CD4-positive, alpha-beta T cell treated with Interferon gamma for 1 hour (primary cell): ENCODE measurements at places on chromosomes 12 and 14.

GRCh38 chr14:53054457-53054856 lies 98.7 kb downstream of the DDHD1 start:
- no peak for DNase-seq

GRCh38 chr12:53493610-53494391 lies 5.5 kb downstream of the MAP3K12 start:
- no peak for DNase-seq

DNA sequence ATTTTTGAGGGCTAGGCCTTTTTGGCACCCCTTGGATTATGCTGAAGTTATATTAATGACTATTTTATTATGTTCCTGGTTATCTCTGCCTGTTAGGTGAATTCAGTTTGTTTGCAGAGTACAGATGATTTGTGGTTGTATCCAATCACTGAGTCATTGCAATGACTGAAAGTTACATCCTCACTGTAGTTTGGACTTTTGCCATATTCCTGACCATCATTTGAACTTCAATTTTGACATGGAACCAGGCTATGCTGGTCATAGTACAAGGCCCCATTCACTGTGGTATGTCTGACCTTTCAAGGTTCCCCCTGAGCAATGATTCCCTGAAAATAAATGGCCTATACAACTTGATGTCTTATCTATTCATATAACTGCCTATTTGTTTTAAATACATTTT lies 621.0 kb downstream of the CCER1 start:
- DNase-seq, result no peak

DNA sequence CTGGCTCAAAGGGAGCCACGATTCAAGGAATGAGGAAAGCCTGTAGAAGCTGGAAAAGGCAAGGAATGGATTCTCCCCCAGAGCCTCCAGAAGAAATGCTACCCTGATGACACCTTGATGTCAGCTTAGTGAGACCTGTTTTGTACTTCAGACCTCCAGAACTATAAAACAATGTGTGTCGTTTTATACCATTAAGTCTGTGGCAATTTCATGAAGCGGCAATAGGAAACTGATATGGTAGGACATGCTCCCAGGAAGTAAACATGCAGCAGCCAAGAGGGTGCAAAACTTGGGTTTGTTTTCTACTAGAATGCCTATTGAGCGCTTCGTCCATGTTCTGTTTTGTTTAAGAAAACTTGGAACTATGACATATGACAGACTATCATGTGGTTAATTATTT lies 2.5 kb upstream of the APOBEC1 start:
- no peak for DNase-seq

GRCh38 chr14:55412676-55413075 lies 1.0 kb upstream of the ATG14 start:
- DNase-seq, result no peak

DNA sequence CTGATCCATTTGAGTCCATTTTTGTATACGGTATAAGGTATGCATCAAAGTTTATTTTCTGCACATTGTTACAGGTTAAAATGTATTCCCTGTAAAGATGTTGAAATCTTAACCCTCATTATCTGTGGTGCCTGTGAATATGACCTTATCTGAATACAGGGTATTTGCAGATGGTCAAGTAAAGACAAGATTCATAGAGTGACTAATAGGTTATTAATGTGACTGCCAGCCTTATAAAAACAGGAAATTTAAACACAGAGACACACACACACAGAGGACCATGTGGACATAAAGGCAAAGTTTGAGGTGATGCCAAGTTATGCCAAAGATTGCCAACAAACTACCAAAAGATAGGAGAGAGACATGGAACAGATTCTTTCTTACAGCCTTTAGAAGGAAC lies 347.2 kb upstream of the DCN start:
- DNase-seq, result no peak

DNA sequence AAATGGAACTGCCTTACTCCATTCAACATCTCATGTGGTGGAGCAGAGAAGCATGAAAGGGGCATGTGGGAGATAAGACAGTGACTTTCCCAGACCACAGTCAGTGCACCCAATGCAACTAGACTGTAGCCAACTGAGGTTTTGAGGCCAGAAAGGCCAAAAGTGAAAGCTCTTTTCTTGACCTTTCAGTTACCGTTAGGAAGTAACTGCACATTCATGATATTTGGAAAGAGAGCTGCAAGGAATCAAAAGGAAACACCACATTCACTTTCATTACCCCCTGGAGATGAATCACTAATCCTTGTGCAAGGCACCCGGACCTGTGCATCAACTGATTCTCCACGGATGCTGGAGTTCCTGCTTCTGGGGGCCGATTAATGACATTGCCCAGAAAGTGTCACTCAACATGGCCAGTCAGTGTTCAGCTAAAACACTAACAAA lies 72.9 kb upstream of the ELK3 start:
- DNase-seq, result peak; percentile 40

- no peak for DNase-seq
Observed at GRCh38 chr14:75748336-75748735, 87.3 kb downstream of the TTLL5 start.

GRCh38 chr14:95485222-95485819 lies 31.1 kb downstream of the SYNE3 start:
- no peak for DNase-seq

- no peak for DNase-seq
Observed at GRCh38 chr14:51490205-51490604, 161.5 kb upstream of the FRMD6 start.

- no peak for DNase-seq
Observed at GRCh38 chr14:24888532-24888931, 161.4 kb downstream of the STXBP6 start.

- no peak for DNase-seq
Observed at GRCh38 chr12:40446385-40446784, 221.6 kb downstream of the LRRK2 start.

GRCh38 chr14:73461478-73462047 lies 3.2 kb upstream of the NUMB start:
- no peak for DNase-seq

- DNase-seq, result no peak
Observed at GRCh38 chr12:4717806-4718205, 2.4 kb upstream of the GALNT8 start.

DNA sequence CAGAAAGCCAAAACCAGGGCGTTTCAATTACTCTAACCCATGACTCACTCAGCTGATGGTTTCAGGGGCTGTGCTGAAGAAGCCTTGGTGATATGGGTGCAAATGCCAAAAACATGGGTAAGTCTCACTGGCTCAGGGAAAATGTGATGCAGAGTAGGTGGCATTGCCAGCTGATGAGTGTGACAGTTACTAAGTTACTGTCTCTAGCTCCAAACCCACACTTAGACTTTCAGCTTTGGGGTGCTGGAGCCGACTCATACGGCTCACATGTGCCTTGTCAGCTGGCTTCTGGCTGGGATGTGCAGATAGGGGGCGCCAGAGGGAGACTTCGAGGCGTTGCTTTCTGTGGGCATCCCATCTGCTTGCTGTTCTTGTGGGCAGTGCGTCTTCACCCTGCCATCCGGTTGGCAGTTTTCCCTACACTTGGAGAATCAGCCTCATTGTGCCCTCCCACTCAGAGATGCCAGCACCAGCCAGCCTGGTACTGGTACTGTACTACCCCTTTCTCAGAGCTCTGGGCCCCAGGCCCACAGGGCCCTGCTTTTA lies 11.1 kb upstream of the KRT7 start:
- DNase-seq, result peak; percentile 45

GRCh38 chr12:93829016-93829415 lies 151.8 kb downstream of the CRADD start:
- no peak for DNase-seq

GRCh38 chr12:6201213-6201608 lies 1.0 kb downstream of the CD9 start:
- no peak for DNase-seq

- no peak for DNase-seq
Observed at GRCh38 chr14:73462048-73462715, 3.8 kb upstream of the NUMB start.

GRCh38 chr12:46300910-46301309 lies 32.1 kb upstream of the SLC38A1 start:
- no peak for DNase-seq

GRCh38 chr12:3150931-3151835 lies 74.0 kb downstream of the TSPAN9 start:
- no peak for DNase-seq

- no peak for DNase-seq
Observed at GRCh38 chr12:104152685-104153241, 14.8 kb upstream of the NFYB start.

DNA sequence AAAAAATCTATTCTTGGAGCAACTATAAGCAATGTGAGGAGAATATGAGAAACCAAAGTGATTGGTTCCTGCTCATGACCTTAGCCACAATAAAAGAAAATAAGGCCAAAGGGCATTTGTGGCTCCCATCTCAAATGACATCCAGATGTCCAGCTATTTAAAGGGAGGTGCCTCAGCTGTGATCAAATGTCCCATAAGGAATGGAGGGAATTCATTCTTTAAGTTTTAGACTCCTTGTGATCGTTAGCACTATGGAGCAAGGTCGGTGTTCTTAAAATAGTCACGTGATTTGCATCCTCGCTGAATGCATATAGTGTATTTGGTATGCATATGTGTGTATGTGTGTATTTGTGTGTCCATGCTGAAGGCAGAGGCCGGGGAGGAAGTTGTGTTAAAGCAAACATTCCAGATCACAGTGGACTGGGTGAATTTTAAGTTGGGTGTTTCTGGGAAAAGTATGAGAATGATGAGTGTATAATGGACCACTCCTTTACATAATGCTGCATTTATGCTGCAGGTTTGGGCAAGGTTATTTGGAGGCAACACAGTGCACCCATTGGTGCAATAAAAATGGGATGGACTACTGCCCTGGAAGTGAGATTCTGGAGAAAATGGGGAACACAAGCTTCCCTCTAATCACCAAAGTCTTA lies 5.6 kb upstream of the E2F7 start:
- DNase-seq, result no peak

DNA sequence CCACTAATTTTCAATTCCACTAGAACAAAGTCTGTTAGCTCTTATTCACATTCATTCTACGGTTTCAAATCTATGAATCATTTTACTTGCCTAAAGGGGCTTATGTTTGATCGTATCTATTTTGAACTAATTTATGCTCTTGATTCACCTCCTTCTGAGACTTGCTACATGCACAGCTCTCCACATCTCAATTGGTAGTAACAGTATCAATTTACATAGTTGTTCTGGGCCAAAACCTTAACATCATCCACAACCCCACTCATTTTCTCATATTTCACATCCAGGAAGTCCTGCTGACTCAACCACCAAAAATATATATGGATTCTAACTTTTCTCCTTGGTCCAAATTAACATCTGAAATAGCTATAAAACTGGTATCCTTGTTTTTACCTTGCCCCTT lies 208.6 kb downstream of the RASSF9 start:
- DNase-seq, result no peak

GRCh38 chr12:122724641-122725243 lies 5.9 kb downstream of the HCAR1 start:
- no peak for DNase-seq

DNA sequence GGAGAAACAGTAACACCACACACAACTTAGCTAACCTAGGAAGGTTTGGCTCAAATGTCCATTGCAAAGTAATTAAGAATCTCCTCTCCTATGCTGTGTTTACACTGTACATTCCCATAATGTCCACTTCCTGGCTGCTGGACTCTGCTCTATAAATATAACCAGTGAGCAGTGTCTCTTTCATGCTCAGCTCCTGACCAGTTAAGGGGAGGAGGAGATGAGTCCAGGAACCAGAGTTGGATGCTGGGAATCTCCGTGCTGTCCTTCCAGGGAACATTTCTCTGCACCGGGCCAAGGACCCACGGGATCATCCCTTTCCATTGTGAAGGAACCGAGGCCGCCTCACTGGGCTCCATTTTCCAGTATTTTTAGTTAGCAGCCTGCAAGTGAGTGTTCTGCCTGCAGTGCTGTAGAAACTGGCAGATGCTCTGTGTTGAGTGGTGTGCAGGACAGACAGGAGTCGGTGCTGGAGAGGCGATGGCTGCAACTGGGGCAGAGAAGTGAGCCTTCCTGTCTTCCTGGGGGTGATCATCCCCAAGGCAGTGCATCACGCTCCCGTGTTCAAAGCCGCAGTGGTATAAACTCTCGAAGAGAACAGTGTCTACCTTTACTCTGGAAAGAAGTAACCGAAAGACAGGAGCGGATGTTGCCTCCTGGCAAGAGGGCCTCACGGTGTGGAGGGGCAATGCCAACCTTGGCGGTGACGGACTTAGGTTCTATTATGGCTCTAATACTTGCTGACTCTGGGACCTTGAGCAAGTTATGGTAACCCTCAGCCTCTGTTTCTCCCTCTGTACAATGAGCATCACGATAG lies 195.5 kb downstream of the CACNA1C start:
- no peak for DNase-seq

- no peak for DNase-seq
Observed at GRCh38 chr12:81963026-81963425, 203.9 kb upstream of the PPFIA2 start.

- peak; percentile 31 for DNase-seq
Observed at GRCh38 chr12:104643819-104644669, 187.3 kb downstream of the CHST11 start.

GRCh38 chr14:92439537-92440344 lies 73.8 kb upstream of the RIN3 start:
- DNase-seq, result no peak

DNA sequence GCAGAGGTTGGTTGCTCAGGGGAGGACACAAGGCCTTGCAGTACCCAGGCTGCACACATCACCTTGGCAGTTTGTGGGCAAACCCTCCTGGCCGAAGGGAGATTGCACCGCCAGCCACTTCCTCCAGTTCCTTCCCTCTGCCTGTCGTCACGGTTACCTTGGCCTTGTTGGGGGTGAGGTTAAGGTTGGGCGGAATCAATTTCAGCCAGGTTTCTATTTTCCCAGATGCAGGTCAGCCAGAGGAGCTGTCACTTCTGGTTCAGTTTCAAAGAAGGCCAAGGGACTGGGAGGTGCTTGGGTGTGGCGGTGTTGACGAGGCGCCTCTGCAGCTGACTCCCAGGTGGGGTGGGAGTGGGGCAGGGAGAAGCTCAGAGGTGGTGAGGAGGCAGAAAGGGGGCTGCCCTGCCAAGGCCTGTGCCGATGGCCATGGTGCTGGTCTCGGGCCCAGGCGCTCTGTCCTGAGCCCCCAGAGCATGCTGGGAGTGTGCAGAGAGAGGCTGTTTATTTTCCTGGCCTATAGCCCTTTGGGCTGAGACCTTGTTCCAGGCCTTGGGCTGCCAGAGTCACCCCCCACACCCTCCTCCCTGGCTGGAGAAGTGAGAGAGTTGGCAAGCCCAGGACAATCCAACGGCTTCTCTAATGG lies 31.4 kb downstream of the JDP2 start:
- no peak for DNase-seq

DNA sequence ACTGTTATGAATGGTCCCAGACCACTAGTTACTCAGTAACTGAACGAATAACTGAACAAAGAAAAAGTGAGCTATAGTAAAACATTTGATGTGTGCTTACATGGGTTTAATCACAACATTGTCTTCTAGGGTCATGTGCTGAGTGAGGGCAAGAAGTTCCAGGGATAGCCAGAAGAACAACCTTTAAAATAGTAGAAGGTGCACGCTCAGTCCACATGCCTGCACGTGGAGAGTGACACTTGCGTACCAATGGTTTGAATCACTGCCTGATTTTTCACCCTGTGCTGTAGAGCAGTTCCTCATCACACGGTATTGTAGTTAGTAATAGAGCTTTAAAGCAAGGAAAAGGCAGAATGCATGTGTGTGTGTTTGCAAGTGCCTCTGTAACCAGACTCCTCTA lies 224.2 kb downstream of the EGLN3 start:
- no peak for DNase-seq
